ENCODE measurements at places on chromosomes 6 and 20.

DNA sequence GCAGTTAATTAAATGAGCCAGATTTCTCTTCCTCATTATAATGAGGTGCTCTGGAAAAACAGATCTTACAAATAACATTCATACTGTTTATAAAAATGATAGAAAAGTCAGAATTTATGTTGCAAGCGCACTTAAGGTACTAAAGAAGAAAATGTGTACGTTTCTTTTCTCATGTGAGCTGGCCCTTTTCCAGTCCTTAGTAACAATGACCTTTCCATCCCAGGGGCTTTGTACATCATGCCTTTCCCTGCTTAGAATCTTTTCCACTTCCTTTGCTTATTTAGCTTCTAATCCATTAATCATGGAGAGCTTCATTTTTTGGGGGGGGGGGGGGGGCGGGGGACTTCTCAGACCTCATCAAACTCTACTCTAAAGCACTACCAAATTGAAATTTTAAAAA is 4.8 kb downstream of the FBXO5 start:
- no peak for DNase-seq

- DNase-seq = peak; percentile 92
These were observed 48.5 kb downstream of the PYGB start for GRCh38 chr20:25296094-25297093.

DNA sequence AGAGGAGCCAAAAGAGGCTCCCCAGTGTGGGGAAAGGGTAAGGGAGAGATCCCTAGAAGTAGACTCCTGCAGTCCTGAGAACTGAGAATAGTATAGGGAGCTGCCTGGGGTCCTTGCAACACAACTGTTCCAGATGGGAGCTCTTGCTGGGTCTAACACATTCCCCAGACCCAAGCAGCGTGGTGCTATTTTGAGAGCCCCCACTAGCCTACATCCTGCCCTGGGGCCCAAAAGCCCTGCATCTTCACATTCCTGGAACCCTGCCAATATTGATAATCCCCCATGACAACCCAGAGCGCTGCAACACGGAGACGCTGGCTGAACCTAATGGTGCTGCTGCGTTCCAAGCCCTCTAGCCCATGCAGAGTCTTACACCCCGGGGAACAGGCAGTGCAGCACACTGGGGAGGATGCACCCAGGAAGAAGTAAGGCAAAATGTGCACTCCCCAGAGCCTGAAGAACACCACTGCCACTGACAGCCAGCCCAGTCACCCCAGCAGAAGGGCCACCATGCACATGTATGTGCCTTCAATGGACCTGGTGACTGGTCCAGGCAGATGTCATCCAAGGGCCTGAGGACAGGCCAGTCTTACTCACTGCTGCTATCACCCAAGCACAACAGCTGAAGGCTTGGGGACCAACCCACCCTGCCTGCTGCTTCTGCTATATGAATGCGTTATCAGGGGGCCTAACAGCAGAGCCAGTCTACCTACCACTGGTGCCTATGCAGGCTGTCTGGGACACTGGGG is 7.0 kb upstream of the RNF217 start:
- DNase-seq = no peak

GRCh38 chr6:88177961-88178464 is 11.9 kb upstream of the CNR1 start:
- no peak for DNase-seq

DNA sequence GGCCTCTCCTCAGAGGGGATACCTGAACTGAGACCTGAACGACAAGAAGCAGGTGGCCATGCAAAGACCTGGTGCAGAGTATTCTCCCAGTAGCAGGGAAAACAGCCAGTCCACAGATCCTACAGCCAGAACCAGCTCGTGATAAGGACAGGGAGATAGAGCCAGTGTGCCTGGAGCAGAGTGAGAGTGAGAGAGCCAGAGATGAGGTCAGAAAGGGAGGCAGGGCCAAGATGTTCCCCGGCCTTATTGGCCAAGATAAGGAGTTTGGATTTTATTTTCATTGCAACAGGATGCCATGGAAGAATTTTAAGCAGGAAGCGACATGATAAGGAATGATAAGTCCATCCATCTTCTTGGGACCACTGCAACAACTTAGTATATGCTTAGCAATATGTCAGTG is 111.8 kb downstream of the UBE3D start:
- no peak for DNase-seq

- no peak for DNase-seq
These were observed 136.0 kb downstream of the EDN1 start for GRCh38 chr6:12426121-12426520.

- DNase-seq = no peak
These were observed 62.6 kb upstream of the ADGRB3 start for GRCh38 chr6:68572525-68572924.

DNA sequence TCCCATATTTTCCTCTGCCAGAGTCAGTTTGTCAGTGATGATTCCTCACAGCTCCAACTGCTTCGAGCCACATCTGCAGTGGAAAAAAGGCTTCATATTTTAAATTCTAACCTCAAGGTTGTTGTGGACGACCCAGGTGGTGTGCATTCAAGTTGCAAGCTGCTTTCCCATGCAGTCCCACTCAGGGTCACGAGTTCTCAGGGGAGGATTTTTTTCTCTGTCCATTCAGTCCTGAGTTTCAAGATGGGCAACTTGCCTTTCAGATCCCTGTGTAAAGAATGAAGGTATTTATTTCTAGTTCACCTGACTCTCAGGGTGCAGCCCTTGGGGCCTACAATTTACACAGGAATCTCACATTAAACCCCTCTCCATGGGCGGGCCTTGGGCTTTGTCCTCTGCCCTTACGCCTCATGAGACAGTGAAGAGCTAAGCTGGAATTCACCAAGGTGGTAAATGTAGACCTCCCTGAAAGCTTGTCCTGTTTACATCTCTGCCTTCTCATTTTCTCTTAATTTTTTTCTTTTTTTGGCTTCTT is 65.9 kb downstream of the TPD52L1 start:
- no peak for DNase-seq

GRCh38 chr20:20259533-20259932 is 108.4 kb upstream of the INSM1 start:
- DNase-seq = no peak

- DNase-seq = peak; percentile 40
These were observed 100.2 kb downstream of the PERP start for GRCh38 chr6:138007014-138007472.

- peak; percentile 20 for DNase-seq
These were observed 1339.4 kb downstream of the GRIK2 start for GRCh38 chr6:102732898-102733297.

DNA sequence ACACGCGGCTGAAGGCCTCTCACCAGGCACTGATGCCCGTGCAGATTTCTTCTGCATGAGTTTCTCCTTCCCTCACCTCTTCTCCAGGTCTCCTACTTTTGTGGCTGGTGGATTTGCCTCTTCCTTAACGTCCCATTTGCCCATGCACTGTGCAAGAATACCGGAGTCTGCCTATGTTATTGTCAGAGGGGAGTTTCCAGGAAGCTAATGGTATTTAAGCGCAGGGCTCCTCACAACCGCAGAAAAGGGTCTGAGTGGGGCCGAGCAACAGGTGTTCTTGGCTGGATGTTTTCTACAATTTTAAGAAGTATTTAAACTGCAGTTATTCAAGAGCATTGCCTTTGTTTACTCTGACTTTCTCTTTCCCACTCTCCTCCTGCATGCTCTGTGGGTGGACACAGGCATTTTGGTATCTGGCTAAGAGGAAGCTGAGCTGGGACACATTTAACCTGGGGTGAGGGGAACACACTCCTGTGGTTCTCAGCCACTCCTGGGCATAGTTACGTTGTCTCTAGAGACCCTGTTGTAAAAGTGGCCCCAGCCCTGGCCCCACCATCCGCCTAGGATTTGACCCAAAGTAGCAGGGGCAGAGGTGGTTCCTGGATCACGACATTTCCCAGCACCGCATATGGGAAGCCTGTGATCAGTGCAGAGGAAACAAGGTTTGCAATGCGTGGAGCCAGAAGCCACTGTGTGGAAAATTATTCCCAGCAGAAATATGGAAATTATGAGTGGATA is 34.4 kb downstream of the GGTLC1 start:
- DNase-seq = no peak

DNA sequence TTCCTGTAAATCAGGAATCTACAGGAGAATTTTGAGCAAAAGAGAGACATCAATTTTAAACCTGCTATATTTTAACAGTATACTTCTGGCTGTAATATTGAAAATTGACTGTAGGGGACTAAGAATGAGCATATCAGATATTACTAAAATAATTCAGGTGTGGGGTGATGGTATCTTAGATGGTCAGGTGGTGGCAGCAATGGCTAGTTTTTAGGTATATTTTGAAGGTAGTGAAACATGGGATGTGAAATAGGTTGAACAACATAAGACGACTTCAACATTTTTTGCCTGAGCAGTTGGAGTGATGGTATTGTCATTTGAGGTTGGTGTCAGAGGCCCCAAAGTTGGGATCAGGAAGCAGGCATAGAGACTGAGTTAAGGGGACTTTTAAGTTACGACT is 32.1 kb downstream of the FAM83B start:
- DNase-seq = no peak

DNA sequence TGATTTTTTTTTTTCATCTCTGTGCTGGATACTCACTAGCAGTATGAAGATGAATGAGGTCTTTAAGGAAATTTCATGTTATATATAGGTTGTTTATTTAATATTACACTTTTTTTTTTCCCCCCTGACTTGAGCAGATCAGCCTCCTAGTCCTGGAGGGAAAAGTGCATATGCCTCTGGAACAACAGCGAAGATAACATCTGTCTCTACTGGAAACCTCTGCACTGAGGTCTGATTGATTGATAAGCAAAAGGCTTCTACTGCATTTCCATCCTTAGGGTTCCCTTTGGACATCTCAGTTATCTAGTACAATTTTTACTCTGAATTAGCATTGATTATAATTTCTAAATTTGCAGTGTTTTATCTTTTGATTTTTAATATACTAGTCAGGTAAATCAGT is 49.8 kb upstream of the KIF25 start:
- DNase-seq = no peak

- no peak for DNase-seq
These were observed 713 bp upstream of the RNF144B start for GRCh38 chr6:18386298-18386976.

- no peak for DNase-seq
These were observed 53.3 kb downstream of the APCDD1L start for GRCh38 chr20:58461899-58462298.

- DNase-seq = no peak
These were observed 7.3 kb upstream of the GJB7 start for GRCh38 chr6:87336367-87336766.

GRCh38 chr6:108998485-108998884 is 96.2 kb downstream of the SESN1 start:
- DNase-seq = no peak

DNA sequence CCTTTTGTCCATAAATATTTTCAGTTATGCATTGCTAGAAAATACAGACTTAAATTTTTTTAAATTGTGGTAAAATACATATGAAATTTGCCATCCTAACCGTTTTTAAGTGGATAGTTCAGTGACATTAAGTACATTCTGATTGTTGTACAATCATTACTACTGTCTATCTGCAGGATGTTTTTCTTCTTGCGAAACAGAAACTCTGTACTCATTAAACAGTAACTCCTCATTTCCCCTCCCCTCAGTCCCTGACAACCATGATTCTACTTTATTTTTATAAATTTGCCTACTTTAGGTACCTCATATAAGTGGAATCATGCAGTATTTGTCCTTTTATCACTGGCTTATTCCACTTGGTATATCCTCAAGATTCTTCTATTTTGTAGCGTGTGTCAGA is 21.3 kb downstream of the TAF11 start:
- DNase-seq = no peak

- no peak for DNase-seq
These were observed 80.1 kb downstream of the GMDS start for GRCh38 chr6:2165286-2165685.

DNA sequence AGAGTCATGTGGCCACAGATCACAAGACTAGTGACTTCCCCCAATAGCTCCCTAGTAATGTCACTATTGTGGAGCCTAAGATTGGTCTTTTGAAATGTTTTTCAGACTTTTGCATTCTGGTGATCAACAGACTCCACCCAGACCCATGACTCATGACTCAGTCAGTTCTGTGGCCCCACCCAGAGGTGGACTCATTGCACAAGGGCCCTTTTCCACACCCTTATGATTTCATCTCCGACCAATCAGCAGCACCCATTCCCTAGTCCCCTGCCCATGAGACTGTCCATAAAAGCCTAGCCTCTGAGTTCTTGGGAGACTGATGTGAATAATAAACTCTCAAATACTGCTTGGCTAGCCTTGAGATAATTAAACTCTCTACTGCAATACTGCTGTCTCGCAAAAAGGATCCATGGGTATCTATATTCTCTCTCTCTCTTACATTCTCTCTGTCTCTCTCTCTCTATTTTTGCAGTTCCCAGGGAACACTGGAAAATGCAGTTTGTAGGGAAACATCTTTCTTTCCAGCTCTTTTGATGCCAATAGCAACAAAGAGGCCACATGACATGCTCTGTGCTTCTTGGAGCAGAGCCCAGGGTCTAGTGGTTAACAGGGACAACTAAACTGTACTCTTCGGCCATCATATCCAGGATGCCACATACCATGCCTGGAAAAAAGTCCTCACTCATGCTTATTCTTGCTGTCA is 71.3 kb upstream of the IYD start:
- no peak for DNase-seq

- no peak for DNase-seq
These were observed 109.3 kb downstream of the IPCEF1 start for GRCh38 chr6:154247119-154247861.

GRCh38 chr6:108914235-108915022 is 66.2 kb downstream of the ARMC2 start:
- DNase-seq = peak; percentile 46

DNA sequence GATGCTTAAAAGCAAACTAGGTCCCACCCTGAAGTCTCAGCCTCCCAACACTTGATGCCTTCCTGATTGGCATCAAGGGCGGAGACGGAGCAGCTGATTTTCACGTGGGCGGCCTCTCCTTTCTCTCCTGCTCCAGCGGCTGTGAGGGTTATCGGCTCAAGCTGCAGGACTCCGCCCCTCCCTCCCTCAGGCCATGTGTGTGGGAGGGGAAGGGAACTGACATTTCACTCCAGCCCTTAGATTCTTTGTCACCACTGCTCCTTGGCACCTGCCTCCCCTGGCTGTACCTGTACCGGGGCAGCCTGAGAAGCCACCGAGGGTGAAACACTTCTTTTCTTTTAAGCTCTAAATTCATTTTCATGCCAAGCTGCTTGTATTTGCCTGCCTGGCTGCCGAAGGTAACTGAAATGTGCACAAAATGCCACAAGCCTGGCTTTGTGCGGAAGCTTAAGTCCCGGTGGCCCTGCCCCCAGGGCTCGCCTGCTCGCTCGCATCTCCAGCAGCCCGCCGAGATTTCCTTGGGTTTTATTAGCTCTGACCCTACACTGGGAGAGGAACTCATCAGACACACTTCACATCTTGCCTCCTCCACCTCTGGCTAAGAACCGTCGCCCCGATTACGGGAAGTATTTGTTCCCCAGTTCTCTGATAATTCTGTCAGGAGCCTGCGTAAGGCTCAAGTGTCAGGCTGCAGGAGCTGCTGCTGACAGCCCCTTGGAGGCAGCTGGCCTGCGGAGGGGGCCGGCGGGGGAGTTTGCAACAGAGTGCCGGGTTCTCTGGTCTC is 9.6 kb upstream of the CPNE5 start:
- DNase-seq = no peak

GRCh38 chr6:7650878-7651277 is 60.9 kb downstream of the SNRNP48 start:
- DNase-seq = no peak

- no peak for DNase-seq
These were observed 305.7 kb downstream of the SMOC2 start for GRCh38 chr6:168746643-168747042.
